ENCODE measurements at places on chromosomes 3 and 15. TPM values are rescaled to one million over a fixed set of nuclear protein-coding genes. Genes with fewer than 3 reads are reported as not detected.

DNA sequence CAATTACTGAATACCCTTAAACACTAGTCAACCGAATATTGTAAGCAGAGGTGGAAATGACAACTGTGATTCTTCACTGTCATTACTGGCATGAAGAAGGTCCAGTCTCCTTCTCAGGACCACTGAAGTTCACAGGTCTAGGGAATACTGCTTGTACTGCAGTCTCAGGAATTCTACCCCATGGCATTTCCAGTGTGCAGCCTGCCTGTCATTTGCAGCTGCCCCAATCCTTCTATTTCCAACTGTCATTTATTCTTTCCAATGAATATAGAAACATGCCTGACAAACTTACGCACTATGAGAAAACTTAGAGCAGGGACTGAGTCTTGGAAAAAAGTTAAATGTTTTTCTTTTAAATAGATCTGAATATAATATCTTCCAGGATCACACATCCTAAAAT is 308.0 kb upstream of the THBS1 start:
- no peak for DNase-seq

DNA sequence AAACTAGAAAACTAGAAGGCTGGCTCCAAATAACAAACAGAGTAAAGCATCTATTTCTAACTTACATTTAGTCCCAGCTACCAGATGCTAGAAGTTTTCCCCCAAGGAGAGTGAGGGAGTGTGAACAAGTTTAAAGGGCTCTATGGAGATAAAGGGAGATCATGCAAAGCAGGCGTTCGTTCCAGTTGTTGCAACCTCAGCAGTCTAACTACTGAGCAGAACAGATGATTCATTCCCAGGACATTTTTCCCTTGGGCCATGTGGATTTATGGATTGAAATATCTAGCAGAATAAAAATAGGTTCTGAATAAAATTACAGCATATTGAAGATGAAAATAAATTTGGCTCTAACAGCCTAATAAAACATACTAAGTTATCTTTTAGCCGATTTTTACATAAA is 154.8 kb upstream of the TTC14 start:
- peak; percentile 35 for DNase-seq

- no peak for DNase-seq
These were observed 27.4 kb downstream of the SRGAP3 start for GRCh38 chr3:9222049-9222448.

The ZDHHC23 gene
- 3.8 TPM for total RNA-seq

DNA sequence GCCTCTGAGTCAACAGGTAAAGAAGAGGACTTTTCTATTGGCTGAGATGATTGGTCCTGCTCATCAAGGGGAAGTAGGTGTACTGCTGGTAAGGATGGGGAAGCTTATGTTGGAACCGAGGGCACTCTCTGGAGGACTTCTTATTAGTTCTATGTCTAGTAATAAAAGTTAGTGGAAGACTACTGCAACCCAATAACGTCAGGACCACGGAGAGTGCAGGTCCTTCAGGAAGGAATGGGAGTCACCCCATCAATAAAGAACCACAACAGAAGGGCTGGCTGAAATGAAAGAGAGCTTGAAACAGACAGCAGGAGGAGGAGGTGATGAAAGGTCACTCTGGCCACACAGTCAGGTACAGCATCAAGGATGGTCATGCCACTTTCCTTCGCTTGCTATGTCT is 68.8 kb upstream of the PRR23E start:
- peak; percentile 36 for DNase-seq

GRCh38 chr15:98433856-98434255 is 214.5 kb upstream of the IGF1R start:
- no peak for DNase-seq

The GRK7 gene
- total RNA-seq: not detected

GRCh38 chr3:30581067-30581585 is 25.3 kb upstream of the TGFBR2 start:
- no peak for DNase-seq

The LMOD3 gene
- total RNA-seq: not detected

- peak; percentile 75 for DNase-seq
These were observed at the start of gene DVL3 for GRCh38 chr3:184154885-184155643. Gene DVL3 (plus strand): TSS chr3:184155377. CDS start chr3:184155636, 259 bp downstream.

The CLSTN2 gene
- total RNA-seq: not detected

GRCh38 chr3:183131186-183131725 is 31.3 kb downstream of the LAMP3 start:
- DNase-seq: no peak

DNA sequence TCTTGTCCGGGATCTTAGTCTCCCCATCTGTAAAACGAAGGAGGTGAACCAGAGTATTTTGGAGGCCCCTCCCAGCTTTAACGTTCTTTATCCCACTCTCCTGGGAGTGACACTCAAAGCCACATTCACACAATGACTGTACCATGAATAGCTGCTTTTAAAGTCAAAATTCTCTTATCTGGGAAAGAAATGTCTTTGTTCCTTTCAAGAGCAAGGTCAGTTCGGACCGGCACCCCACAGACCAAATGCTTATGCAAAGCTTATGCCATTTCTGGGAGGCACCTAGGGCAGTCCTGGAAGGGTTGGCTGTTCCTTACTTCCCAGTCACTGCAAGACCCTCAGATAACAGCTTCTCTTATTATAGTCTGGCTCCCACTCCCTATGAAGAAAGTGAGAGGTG is 53.5 kb upstream of the WNT5A start:
- DNase-seq: no peak

The CDHR4 gene
- not detected for total RNA-seq

- DNase-seq: no peak
These were observed 78.5 kb downstream of the FGF7 start for GRCh38 chr15:49501586-49501985.

The BTLA gene
- not detected for total RNA-seq

- no peak for DNase-seq
These were observed 279.2 kb downstream of the EDEM1 start for GRCh38 chr3:5466717-5467116.

DNA sequence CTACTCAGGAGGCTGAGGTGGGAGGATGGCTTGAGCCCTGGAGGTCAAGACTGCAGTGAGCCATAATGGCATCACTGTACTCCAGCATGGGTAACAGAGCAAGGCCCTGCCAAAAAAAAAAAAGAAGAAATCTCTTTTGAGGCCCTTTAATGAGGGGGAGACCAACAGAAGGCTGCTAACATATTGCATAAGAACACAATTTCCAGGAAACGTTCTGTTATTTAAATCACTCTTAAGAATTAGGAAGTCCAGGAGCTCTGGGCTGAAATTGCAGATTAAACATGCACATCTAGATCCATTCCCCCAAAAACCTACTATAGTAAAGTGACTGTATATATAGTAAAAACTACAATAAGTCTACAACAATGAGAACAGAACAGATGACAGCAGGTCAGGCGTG is 16.1 kb upstream of the BLM start:
- no peak for DNase-seq

DNA sequence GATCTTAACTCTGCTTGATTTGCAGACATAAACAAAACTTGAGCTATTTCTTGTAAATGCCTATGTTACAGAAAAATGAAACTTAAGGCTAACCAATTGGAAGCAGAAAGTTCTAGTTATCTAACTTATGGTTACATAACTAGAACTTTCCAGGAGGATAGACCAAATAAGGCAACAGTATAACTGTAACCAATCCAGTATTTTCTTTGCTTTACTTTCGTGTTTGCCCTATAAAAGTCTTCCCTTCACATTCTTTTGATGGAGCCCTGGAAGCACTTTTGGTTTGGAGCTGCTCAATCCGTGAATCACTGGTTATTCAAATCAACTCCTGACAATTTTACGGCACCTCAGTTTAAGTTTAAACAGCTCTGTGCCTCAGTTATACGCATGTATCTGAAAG is 164.6 kb downstream of the SUCLG2 start:
- DNase-seq: peak; percentile 18
